ENCODE measurements at places on chromosomes 4 and X.

DNA sequence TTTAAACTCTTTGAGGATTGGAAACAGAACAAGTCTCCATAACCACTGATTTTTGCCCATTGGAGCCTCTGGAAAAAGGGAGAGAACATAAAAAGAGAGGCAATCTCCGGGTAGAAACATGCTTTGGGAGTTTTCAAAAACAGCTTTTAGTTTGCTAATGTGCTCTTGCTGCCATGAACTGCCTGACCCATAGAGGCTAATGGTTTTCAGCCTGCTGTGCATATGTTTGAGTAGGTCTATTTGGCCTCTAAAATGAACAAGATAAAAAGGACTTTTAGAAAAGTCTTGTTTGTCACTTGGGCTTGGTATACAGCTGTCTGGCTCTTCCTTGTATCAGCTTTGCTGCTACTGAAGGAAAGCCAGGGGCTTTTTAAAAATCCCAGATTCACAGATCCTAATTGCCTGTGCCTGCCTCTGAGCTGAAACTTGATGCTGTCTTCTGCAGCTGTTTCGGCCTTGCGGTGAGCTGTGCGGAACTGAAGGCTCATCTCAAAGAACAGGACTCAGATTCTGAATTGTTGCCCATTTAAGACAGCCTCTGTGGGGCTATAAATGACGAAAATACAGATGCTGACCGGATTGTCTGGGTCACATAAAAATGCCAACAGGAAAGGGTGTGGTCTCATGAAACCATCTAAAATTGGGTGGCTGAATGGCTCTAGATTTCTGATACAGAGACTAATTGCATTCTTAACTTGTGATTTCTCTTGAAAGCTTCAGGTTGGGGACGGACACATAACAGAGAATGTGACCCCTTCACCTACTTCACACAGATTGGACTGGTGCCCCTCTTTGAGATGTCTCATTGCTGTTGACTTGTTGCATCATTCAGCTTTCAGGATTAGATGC lies 18.4 kb upstream of the ZNF41 start:
- no peak for DNase-seq

DNA sequence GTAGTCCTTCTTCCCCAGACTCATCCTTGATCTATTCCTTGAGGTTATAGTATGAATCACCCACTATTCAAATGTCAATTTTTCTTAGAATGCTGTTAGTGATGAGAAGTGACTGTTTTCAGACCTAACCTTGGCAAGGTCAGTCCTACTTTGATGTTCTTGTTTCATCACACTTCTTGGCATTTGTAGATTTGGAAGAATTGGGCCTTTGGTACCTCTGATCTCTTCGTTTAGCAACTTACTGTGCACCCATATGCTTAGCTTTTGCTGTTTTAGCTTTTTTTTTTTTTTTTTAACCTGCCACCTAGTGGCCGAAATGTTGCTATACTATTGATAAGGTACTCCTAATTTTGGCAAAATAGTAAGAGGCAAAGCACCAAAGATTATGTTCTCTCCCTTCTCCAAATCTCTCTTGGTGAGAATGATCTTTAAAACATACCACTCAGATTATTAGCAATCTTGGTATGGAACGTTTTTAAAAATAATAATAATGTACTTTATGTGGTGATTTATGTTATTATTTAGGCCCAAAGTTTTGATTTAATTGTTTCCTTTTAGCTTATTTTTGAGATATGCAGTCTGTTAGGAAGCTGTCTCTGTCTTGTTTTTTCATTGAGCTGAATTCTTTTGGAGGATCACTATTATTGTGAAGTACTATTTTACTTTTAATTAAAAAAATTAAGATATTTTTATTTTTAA lies 16.6 kb downstream of the DCK start:
- DNase-seq: no peak

GRCh38 chrX:22395372-22395771 lies 122.7 kb downstream of the CBLL2 start:
- no peak for DNase-seq

GRCh38 chr4:174485025-174485424 lies 37.3 kb downstream of the HPGD start:
- no peak for DNase-seq

DNA sequence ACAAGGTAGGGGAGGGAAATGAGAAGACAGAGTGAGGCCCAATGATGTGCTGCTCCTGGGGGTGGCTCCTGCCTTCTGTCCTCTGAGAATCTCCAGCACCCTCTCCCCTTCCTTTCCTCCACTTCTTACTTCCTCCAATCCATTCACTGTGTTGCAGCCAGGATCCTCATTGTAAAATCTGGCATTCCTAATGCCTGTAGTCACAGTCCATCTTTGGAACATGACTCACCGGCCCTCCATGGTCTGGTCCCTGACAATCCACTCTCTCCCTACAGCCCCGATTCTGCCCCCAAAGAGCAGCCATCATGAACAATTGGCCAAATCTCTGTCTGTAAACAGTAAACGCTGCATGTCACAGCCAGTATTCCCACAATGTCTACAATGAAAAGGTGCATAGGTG lies 72.9 kb downstream of the CLNK start:
- DNase-seq: no peak

- DNase-seq: no peak
Observed at GRCh38 chr4:4613641-4614286, 71.9 kb upstream of the STX18 start.

DNA sequence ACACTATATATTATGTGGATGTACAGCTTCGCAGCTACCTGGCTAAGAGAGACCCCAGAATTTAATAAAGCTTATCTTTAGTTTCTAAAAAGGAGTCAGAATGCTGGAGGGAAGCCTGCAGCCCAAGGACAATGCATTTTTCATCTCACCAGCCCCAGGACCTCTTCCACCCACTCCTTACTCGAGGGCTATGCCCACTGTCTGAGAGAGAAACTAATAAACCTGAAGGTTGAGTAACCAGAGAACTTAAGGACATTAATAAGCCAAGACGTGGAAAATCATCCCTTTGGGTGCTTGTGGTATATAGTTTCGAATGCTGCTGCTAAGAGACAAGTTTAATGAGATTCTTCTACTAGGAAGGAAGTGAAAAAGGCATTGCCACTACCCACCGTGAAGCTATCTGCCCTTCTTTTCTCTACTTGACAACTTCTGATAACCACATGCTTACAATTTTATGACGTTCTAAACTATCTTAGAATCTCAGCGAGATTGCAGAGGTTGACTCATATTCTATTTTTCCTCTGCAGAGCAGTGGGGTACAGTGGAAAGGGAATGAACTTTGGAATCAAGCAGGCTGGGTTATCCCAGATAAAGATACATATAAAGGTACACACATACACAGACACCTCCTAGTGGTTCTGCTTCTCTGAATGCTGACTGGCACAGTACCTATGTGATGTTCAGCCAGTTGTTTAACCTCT lies 3.3 kb downstream of the RELL1 start:
- DNase-seq: peak; percentile 24

DNA sequence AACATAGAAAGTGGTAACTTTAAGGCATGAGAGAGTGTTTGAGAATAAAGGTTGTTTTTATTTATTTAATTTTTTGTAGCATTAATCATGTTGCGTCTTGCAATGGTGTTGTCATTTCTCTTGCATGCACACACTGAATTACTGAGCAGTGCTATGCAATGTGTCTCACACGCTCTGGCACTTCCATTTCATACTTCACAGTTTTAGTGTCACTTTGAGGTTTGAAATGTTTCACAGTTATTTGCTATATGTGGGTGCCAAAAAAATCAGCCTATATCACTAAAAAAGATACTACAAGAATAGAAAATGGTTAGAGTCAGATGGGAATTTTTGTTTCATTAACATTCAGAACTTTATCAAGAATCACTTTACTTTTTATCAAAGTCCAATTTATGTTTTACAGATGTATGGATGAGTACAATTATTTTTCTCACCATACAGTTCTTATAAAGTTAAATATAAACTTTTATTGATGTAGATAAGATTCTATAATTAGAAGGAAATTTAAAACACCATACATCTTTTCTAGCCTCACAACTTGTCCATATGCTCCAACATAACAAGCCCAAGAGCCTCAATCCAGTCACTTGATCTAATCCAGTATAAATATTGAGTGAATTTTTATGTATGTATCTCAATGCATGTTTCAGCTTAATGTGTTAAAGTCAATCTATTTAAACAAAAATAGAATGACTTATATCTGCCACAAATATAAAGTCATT lies 114.0 kb downstream of the IQCM start:
- no peak for DNase-seq

- DNase-seq: no peak
Observed at GRCh38 chr4:119682099-119682498, 53.5 kb upstream of the PDE5A start.

DNA sequence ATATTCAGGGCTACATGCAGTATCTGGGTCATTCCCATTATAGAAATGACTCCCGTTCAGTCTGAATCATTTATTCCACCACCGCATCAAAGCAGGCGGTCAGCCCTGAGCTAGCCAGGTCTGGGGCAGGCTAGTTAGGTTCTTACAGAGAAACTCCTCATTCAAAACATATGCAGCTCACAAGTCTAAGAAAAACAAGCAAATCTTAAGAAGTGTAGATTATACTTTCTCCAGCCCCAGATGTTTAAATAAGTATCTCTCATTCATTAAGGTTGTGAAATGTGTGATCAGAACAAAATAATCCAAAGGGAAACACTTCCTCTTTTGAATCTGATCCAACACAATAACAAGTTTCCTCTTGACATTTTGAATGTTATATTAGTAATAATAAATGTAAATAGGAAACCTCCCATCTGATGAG lies 441.9 kb downstream of the INPP4B start:
- no peak for DNase-seq

GRCh38 chr4:141153751-141154510 lies 20.7 kb upstream of the RNF150 start:
- DNase-seq: no peak

GRCh38 chr4:183038436-183038835 lies 60.6 kb upstream of the WWC2 start:
- DNase-seq: no peak

- no peak for DNase-seq
Observed at GRCh38 chr4:71247706-71248105, 91.1 kb upstream of the SLC4A4 start.

DNA sequence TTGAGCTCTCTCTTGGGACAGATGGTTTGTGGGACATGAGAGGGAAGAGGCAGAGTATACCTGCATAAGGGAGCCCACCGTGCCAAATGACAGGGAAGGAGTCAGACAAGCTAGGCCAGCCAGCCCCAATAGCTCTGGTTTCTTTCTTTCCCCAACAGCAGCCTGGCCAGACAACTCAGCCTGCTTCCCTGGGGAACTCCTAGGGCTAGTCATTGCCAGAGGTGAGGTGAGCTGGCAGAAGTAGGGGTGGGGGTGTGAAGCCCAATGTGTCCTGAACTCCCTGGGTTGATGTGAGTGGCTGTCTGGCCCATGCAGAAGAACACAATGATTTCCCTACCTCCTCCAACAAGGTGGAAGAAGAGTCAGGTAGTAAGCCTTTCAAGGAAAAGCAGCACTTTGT lies 135.5 kb downstream of the AMMECR1 start:
- DNase-seq: no peak

- peak; percentile 72 for DNase-seq
Observed at GRCh38 chr4:159446266-159446976, 343.5 kb downstream of the RAPGEF2 start.

- no peak for DNase-seq
Observed at GRCh38 chr4:73520821-73521220, 39.3 kb downstream of the AFM start.

DNA sequence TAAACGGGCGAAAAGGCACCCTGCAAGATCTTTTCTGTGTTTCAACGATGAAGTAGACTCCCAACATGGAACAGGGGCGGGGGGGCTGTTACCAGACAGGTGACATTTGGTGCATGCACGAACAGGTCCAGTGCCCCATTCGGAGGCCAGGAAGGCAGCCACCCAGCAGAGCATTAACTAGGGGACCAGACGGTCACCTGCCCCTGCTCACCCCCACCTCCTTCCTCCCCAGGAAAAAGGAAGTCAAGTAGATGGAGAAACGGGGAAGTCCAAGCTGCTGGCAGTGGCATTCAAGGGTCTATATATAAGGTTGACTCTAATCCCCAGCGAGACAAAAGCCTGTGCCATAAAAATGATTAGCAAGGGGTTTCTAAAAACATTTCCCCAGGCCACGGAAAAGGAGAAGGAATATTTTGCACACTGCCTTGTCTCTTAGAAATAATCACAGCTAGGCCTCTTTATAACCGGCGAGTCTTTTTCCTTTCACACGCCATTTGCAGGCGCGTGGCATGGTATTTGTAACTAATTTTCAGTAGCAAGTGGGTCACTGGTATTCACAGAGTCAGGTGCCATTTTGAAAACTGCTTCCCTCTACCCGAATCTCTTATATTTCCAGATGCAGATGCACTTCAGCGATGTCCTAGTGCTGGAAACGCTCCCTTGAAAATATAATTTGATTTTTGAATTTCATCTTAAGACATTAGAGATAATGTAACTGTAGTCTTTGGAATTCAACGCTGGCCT lies 1.2 kb upstream of the TMSB4X start:
- DNase-seq: peak; percentile 19

- DNase-seq: peak; percentile 68
Observed at GRCh38 chrX:109840585-109840984, 107.5 kb upstream of the ACSL4 start.

- DNase-seq: peak; percentile 38
Observed at GRCh38 chr4:48033825-48034413, 17.3 kb downstream of the NIPAL1 start.

DNA sequence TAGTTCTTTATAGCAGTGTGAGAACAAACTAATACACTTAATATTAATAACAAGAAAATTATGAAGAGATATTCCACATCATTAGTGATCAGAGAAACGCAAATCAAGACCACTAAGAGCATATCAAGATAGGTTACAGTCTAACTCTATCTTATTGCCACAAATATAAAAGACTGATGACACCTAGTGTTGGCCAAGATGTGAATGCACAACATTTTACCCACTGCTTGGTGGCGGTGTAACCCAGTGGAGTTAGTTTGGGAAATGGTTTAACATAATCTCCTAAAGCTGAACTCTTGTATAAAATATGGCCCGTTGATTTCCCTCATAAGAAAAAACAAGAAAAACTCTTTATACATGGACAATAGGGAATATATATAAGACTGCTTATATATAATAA lies 92.4 kb downstream of the SLITRK2 start:
- no peak for DNase-seq

DNA sequence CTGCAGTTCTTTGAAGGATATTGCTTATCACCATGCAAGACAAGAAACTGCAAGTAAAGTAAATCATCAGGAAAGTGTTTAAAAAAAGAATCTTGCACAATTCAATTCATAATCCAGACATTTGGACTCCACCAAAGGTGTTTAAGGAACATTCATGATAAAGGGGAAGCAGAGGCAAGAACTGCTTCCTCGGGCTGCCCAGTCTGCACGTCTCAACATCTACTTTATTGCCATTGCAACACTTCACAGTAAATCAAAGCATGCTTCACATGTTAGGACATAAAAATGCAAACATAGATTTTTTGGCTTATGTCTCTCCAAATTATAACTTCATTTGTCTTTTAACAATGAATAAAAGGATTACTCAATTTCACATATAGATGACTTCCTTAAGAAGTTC lies 42.5 kb downstream of the MID1 start:
- no peak for DNase-seq

GRCh38 chr4:108959491-108959890 lies 196.6 kb upstream of the ETNPPL start:
- DNase-seq: no peak

- no peak for DNase-seq
Observed at GRCh38 chrX:47722260-47722659, 63.3 kb upstream of the UXT start.

GRCh38 chr4:71069063-71069462 lies 75.6 kb downstream of the DCK start:
- DNase-seq: no peak

Measured in bone marrow (tissue), 2 donors.